Stimulated activated CD8-positive, alpha-beta memory T cell treated with anti-CD3 and anti-CD28 coated beads, Interleukin-2, amount 100 ng/mL, for 1 hour (primary cell): ENCODE measurements at places on chromosomes 6 and 20.

- DNase-seq, result no peak
Measured at GRCh38 chr20:5691918-5692618, 58.1 kb upstream of the SHLD1 start.

DNA sequence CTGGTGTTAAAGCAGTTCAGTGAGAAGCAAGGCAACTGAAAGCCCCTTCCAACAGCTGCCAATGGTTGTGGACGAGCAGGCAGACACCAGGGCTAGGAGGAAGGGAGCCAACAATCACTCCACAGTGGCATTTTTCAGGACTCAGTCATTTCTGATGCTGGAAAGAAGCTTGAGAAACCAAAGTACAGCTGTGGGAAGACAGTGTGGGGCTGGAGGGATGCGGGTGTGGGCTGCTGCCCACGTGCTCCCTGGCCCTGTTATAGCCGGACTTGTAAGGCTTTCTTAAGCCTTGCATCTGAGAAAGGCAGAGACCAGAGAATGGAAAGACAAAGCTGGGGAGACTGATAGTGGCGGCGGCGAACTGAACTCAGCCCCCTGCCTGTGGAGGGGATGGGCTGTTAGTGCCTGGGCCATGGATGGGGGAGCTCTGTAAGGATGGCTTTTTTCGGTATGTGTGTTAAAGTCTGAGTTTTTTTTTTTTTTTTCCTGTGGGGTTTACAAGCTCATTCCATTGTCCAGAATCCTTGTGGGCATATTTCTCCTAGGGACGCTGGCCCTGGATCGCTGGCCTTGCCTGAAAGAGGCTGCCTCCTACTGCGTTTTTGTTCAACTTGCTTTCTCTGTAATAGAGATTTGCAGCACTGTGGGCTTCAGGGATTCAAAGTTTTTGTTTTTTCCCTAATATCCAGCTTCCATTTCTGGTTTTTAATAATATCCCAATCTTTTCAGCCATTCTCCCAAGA is 91.7 kb downstream of the GJA10 start:
- no peak for DNase-seq

GRCh38 chr20:33359399-33360261 is 41.7 kb downstream of the CDK5RAP1 start:
- no peak for DNase-seq

GRCh38 chr6:53715434-53715833 is 49.9 kb upstream of the KLHL31 start:
- DNase-seq, result no peak

GRCh38 chr20:46638134-46638897 is 12.9 kb downstream of the SLC13A3 start:
- DNase-seq, result no peak

- DNase-seq, result no peak
Measured at GRCh38 chr6:157990321-157991066, 8.8 kb downstream of the SYNJ2 start.

DNA sequence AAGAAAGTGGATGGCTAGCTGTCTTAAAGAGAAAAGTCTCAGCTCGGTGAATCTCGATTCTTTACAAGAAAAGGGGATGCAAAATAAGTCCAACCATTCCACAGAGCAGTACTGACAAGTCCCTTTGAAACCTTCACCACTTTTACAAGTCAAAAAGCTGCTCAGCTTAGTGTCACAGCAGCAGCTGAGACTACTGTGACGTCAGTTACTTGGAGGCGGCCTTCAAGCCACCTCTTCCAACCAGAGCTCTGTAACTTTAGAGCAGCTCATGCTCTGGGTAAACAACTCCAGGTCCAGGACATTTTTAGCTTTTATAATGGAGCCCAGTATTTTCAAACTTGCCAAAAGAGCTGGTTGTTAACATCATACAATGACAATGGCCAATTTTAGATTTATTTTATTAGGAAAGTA is at the start of gene KIAA0408:
Gene KIAA0408 (minus strand): TSS at position 159 of the 411 bp plus-strand sequence. CDS start 5,408 bp downstream, outside the sequence.
- no peak for DNase-seq

DNA sequence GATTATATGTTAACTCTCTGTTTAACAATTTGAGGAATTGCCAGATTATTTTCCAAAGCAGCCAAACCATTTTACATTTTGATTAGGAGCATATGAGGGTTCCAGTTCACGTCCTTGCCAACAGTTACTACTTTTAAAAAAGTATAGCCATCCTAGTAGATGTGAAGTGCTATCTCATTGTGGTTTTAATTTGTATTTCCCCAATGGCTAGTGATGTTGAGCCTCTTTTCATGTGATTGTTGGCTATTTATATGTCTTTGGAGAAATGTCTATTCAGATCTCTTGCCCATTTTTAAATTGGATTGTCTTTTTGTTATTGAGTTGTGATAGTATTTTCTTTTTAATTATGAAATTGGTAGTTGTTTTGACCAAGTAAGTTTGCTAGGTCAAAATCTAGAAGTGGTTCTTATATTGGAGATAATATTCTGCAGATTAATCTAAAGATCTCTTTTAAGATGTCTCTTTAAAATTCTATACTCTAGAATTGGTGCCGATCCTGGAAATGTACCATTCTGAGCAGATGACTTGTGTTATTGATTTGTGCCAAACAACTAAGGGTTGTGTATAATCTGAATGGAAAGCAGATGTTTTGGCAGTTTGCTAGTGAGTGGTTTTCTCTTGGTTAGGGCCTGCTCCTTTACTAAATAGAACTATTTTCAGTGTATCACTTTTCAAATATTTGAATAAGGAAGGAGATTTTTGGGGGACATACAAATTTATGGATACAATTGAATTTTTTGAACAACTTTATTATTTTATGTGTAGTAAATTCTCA is 99.5 kb downstream of the CDKAL1 start:
- no peak for DNase-seq

DNA sequence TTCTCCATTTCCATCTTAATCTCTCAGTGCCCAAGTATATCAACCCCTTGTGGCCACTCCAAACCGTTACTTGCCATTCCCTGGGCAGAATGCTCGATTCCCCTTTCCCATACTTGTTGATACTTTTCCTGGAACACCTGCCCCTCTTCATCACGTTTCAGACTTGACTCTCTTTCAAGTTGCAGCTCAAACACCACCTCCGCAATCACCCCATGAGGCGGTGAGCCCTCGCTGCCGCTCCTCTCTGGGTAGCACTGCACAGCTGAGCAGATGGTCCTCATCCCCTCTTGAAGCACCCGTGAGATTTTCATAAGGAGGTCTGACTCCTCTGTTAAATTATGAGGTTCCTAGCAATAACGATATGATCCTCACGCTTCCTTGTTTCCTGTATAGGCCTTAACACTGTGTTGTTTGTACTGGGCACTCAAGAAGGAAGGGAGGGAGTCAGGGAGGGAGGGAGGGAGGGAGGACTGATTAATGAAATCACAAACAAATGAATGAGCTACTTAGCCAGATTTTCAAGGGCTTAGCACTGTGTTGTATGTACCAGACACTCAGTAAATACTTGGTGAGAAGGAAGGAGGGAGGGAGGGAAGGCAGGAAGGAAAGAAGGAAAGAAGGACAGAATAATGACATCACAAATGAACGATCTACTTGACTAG is 8.0 kb upstream of the UQCC2 start:
- DNase-seq, result no peak

GRCh38 chr20:57193094-57193493 is 73.3 kb downstream of the BMP7 start:
- no peak for DNase-seq

- no peak for DNase-seq
Measured at GRCh38 chr6:29984992-29985391, 42.7 kb downstream of the HLA-A start.

DNA sequence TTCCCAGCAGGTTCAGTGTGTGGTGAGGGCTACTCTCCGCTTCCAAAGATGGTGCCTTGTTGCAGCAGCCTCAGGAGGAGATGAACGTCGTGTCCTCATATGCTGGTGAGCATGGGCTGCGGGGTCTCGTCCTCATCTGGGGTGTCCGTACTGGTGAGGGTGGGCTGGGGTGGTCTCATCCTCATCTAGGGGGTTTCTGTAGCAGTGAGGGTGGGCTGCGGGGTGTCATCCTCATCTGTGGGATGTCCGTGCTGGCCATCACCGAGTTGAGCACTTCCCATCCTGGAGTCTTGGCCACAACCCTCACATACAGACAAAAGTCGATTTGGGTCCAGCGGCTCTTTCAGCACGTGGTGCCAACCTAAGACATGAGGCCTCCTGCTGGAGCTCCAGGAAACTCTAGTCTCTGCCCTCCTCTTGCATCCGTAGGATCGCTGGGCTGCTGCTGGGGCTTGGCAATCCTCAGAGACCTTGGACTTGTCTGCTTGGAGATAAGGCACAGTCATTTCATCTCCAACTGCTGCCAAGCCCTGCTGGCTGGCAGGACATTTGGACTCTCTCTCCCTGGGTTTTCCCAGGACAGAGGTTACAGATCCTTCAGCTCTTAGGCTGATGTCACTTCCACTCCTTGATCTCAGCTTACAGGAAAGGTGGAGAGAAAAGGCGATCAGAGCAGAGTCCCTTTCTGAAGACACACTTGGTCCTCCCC is 160.4 kb downstream of the PACRG start:
- DNase-seq, result no peak

GRCh38 chr6:155010940-155011339 is 15.8 kb downstream of the TIAM2 start:
- no peak for DNase-seq

DNA sequence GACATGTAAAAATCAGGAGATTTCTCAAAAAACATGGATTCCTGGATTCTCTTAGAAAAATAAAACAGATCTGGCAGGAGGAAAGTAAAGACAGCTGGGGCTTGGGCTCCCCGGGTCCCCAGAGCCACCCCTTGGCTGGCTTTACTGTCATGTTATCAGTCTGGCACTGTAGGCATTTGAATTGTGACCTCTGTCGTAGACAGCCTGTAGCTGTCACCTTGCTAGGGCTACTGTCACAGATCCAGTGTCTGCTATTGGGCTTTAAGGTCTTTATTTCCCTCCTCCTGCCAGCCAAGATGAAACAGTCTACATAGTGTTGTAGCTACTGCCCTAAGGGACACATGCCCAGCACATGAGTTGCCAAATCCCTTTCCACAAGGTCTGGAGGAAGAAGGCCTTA is 37.5 kb downstream of the ABRACL start:
- DNase-seq, result no peak

- peak; percentile 42 for DNase-seq
Measured at GRCh38 chr6:2891768-2892170, 11.3 kb downstream of the SERPINB9 start.

- no peak for DNase-seq
Measured at GRCh38 chr20:59323731-59324130, 23.3 kb downstream of the EDN3 start.

GRCh38 chr6:16399158-16399557 is 160.8 kb downstream of the GMPR start:
- DNase-seq, result no peak

GRCh38 chr6:145569140-145569539 is 166.2 kb downstream of the EPM2A start:
- DNase-seq, result no peak

DNA sequence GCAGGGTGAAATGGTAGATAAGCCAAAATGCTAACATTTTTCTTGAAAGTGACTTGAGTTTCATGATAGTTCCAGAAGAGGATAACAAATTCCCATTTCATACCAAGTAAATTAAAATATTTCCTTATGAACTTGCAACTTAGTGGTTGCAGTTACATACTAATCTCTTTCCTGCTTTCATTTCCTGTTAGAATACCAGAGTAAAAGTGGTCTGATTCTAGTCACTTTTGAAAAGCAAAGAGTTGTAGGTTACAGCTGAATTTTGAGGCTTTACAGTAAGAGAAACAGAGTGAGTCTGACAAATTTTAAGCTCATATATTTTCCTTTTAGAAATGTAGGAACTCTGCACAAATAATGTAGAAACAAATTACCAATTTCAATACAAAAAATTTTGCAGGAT is 117.4 kb downstream of the ZFAND3 start:
- DNase-seq, result no peak

- DNase-seq, result no peak
Measured at GRCh38 chr6:28322661-28323060, 13.3 kb downstream of the ZSCAN31 start.

- no peak for DNase-seq
Measured at GRCh38 chr6:143098054-143098671, 37.5 kb downstream of the AIG1 start.

GRCh38 chr6:20965276-20965675 is 431.0 kb downstream of the CDKAL1 start:
- no peak for DNase-seq

DNA sequence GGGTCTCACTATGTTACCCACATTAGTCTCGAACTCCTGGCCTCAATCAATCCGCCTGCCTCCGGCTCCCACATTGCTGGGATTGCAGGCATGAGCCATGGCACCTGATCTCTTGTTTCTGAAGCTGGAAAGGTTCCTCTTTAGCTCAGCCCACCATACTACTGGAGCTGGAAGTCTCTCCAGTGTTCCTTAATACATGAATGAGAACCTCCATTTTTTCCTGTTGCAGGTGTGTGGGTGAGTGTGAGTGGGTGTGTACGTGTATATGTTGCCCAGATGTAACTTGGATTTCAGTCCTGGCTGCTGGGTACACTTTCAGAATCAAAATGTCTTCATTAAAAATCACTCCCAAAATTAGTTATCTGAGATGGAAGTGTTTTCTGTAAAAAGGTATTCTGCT is 11.1 kb downstream of the PNPLA1 start:
- no peak for DNase-seq

DNA sequence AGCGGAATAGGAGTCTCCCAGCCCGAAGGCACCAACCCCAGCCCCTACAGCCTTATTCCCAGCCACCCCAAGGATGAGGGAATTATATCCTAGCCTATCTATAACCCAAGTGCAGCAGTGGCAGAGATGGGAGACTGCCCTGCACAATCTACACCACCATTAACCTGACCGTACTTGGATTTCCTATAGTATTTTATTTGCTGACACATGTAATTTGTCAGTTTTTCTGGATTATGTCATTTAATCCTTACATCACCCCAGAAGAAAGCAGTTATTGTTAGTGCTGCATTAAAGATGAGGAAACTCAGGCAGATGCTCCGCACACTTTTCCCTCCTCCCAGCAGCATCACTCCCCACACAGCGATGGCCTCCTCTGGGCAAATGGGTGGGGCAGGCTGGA is 6.0 kb downstream of the BFSP1 start:
- DNase-seq, result no peak

GRCh38 chr20:24208652-24209051 is 220.1 kb upstream of the GGTLC1 start:
- DNase-seq, result no peak

DNA sequence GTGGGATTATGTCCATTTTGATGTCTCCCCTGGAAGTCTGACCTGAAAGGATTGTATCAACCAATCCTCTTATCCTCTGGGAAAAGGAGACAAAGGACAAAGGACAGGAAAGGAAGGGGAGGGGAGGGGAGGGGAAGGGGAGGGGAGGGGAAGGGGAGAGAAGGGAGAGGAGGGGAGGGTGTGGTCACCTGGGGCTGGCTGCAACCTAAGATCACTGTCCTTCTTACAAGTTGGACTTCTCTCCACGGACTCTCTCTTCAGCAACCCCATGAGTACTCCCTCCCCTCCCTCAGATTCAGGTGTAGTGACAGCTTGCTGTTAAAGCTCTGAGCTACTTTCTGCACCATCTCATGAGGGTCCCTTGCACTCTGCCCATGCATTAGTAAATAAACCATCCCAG is 58.9 kb upstream of the KLHL31 start:
- no peak for DNase-seq
